ENCODE measurements at places on chromosomes 3 and 15.

GRCh38 chr15:87877114-87877810 is 379.3 kb downstream of the NTRK3 start:
- no peak for DNase-seq

- no peak for DNase-seq
Measured at GRCh38 chr3:11206316-11206715, 52.0 kb downstream of the HRH1 start.

GRCh38 chr15:27272427-27272826 is 301.4 kb downstream of the GABRG3 start:
- no peak for DNase-seq

DNA sequence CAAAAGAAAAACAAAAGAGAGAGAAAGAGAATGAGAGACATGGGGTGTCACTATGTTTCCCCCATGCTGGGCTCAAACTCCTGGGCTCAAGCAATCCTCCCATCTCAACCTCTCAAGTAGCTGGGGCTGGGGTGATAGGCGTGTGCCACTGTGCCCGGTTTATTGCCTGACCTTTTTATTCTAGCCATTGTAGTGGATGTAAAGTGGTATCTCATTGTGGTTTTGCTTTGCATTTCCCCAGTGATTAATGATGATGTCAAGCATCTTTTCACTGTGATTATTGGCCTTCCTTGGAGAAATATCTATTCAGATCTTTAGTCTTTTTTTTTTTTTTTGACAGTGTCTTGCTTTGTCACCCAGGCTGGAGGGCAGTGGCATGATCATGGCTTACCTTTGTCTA is 37.7 kb upstream of the GK5 start:
- no peak for DNase-seq

- DNase-seq = no peak
Measured at GRCh38 chr3:13023235-13023970, 49.8 kb downstream of the IQSEC1 start.
